Activated T-cell treated with anti-CD3 and anti-CD28 coated beads, Interleukin-2, amount 50 U/mL, for 72 hours (primary cell): ENCODE measurements at places on chromosomes 13 and 19.

GRCh38 chr13:106744516-106744915 is 176.6 kb upstream of the ARGLU1 start:
- no peaks in the 10 kb centered on the region for H3K27me3 ChIP-seq
- no peak overlapping the region for H3K27ac ChIP-seq
- H3K4me1 ChIP-seq, result no peaks in the 10 kb centered on the region
- H3K4me3 ChIP-seq, result no peak overlapping the region
- no peak for DNase-seq

- H3K4me1 ChIP-seq, result no peaks in the 10 kb centered on the region
- no peak for DNase-seq
- no peaks in the 10 kb centered on the region for H3K36me3 ChIP-seq
- no peaks in the 10 kb centered on the region for H3K27me3 ChIP-seq
- no peak overlapping the region for H3K27ac ChIP-seq
Observed at GRCh38 chr13:68851026-68851425, 1256.6 kb upstream of the ATXN8OS start.

- H3K4me1 ChIP-seq, result no peaks in the 10 kb centered on the region
- no peak for DNase-seq
- H3K27me3 ChIP-seq, result no peaks in the 10 kb centered on the region
- no peak overlapping the region for H3K27ac ChIP-seq
- no peak overlapping the region for H3K4me3 ChIP-seq
Observed at GRCh38 chr13:113064534-113065405, 40.8 kb upstream of the F7 start.

DNA sequence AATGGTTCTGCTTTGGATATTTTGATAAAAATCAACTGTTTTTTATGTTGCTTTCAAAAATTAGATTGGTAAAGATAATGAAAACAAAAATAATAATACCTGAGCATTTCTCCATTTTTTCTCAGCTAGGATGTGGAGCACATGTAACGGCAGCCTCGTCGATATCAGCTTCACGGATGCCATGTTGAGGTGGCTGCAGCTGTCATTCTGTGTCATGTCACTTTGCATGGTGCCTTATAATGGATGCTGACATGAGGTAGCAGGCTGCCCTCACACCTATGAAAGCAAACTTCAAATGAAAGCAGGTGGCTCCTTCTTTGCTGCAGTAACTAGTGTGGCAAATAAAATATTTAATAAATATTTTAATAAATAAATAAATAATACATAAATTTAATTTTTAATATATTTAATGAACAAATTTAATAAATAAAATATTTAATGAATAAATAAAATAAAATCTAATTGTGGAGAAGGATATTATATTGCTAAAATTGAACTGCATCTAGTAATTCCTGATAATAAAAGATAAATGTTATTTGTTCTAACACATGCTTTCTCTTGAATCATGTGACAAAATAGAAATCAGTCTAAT is 955.7 kb upstream of the SLC10A2 start:
- no peaks in the 10 kb centered on the region for H3K27me3 ChIP-seq
- DNase-seq, result no peak
- no peaks in the 10 kb centered on the region for H3K36me3 ChIP-seq
- no peak overlapping the region for H3K4me3 ChIP-seq
- H3K4me1 ChIP-seq, result no peaks in the 10 kb centered on the region

DNA sequence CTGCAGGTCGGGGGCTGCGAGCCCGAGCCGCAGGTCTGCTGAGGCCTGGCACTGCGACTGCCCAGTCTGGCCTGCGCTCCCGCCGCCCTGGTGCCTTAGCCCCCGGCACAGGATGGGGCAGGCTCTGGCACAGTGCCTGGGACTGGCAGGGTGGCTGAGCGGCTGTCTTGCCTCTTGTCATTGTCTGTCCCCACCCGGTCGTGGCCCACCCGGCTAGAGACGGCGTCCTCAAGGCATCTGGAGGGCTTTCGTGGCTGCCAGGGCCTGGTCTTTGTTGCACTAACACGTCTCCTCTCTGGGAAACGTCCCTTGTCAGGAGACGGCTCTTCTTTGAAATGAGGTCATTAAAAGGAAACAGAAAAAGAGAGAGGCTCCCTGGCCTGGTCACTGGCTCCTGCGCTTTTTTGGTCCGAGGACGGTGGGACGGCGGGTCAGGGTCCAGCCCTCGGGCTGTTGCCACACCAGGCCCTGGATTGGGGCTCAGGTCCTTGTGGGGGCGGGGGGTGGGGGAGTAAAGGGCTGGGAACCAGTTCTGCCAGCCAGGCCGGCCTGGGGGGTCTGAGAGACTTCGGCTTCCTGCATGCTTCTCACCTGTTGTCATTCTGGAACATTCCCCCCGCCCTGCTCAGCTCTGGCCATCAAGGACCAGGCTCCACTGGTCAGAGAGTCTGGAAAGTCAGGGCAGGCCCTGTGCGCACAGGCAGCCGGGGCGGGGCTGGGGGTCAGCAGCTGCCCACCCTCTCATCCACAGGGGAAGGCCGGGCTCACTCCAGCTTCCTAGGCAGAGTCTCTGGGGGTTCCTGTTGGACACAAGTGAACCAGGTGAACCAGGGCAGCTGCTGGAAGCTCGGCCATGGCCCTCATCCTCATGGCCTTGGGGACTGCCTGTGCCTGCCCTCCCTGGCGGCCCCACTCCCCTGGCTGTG is 6.2 kb upstream of the ZNF554 start:
- no peaks in the 10 kb centered on the region for H3K27me3 ChIP-seq
- peaks cover 6% of the 10 kb centered on the region for H3K4me1 ChIP-seq
- no peak for DNase-seq
- no peak overlapping the region for H3K27ac ChIP-seq
- H3K4me3 ChIP-seq, result no peak overlapping the region
- H3K36me3 ChIP-seq, result peaks cover 5% of the 10 kb centered on the region

DNA sequence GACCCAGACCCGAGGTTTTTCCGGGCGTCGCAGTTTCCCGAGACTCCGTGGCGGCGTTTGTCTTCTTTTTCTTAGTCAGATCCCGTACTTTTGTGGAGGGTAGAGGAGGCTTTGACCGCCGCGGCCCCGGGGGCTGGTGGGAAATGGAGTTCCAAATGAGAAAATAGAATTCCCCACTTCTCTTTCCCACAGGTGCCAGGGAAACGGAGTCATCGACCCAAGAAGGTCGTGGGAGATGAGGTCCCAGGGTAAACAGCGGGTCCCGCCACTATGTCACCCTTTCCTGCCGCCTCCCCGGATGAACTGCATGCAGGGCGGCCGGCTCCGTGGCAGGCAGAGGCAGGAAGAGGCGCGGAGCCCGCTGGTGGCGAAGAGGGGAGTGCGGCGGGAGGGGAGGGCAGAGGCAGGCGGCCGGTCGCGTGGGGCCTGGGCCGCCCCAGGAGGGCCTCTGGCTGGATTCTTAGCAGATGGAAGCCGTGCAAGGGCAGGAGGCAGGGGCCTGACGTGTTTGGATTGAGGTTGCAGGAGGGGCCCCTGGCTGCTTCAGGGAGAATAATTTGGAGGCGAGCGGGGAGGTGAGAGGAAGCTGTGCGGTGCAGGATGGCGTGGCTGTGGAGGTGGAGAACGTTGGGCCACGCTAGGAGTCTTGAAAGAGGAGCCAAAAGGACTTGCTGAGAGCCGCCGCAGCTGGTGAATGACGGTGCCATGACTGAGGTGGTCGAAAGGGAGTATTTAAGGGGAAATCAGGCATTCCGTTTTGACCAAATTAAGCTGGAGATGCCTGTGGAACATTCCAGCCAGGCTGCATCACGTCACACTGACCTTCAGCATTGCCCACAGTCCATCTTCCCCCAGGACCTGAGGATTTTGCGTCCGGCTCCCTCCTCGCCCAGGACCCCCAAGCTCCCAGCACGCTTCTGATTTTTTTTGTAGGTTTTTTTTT is 11.7 kb downstream of the CYTH2 start:
- peak; percentile 69 for DNase-seq
- H3K4me1 ChIP-seq, result peaks cover 18% of the 10 kb centered on the region
- H3K27me3 ChIP-seq, result no peaks in the 10 kb centered on the region
- no peaks in the 10 kb centered on the region for H3K36me3 ChIP-seq

GRCh38 chr13:21234526-21234925 is 58.1 kb downstream of the MRPL57 start:
- peaks cover 24% of the 10 kb centered on the region for H3K4me1 ChIP-seq
- H3K27me3 ChIP-seq, result no peaks in the 10 kb centered on the region
- H3K4me3 ChIP-seq, result no peak overlapping the region
- no peaks in the 10 kb centered on the region for H3K36me3 ChIP-seq
- H3K27ac ChIP-seq, result no peak overlapping the region

GRCh38 chr13:36332986-36333385 is 13.2 kb downstream of the SPART start:
- H3K36me3 ChIP-seq, result peaks cover 4% of the 10 kb centered on the region
- no peak overlapping the region for H3K4me3 ChIP-seq
- no peaks in the 10 kb centered on the region for H3K27me3 ChIP-seq
- DNase-seq, result no peak
- H3K27ac ChIP-seq, result no peak overlapping the region

- H3K4me3 ChIP-seq, result no peak overlapping the region
- no peaks in the 10 kb centered on the region for H3K27me3 ChIP-seq
- no peaks in the 10 kb centered on the region for H3K36me3 ChIP-seq
- peaks cover 26% of the 10 kb centered on the region for H3K4me1 ChIP-seq
- no peak for DNase-seq
Observed at GRCh38 chr19:18697680-18698079, 14.2 kb downstream of the CRTC1 start.

DNA sequence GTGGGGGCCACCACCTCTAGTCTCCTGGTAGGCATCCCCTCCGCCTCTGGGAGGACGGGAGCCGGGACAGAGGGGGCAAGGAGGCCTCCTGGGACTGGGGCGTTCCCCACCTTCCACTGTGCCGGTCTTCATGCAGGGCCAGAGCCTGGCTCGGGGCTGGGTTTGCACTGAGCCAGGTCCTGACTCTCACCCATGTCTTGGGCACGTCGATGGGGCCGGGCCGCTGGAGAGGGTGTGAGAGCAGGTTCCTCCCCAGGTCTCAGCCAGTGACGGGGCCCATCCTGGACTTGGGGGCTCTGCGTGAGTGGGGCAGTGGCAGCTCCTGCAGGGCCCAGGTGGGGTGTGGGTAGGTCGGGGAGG is 26.6 kb downstream of the ATP11A start:
- H3K4me1 ChIP-seq, result peaks cover 16% of the 10 kb centered on the region
- H3K27ac ChIP-seq, result no peak overlapping the region
- no peak for DNase-seq
- no peaks in the 10 kb centered on the region for H3K27me3 ChIP-seq
- H3K36me3 ChIP-seq, result no peaks in the 10 kb centered on the region

GRCh38 chr19:44685877-44686276 is 13.1 kb upstream of the CEACAM16 start:
- H3K4me1 ChIP-seq, result peaks cover 37% of the 10 kb centered on the region
- DNase-seq, result no peak
- no peak overlapping the region for H3K4me3 ChIP-seq
- H3K36me3 ChIP-seq, result no peaks in the 10 kb centered on the region
- no peak overlapping the region for H3K27ac ChIP-seq

GRCh38 chr13:59211606-59212005 is 952.1 kb downstream of the DIAPH3 start:
- no peaks in the 10 kb centered on the region for H3K4me1 ChIP-seq
- DNase-seq, result no peak
- H3K27ac ChIP-seq, result no peak overlapping the region
- no peaks in the 10 kb centered on the region for H3K27me3 ChIP-seq
- H3K4me3 ChIP-seq, result no peak overlapping the region
- H3K36me3 ChIP-seq, result no peaks in the 10 kb centered on the region

DNA sequence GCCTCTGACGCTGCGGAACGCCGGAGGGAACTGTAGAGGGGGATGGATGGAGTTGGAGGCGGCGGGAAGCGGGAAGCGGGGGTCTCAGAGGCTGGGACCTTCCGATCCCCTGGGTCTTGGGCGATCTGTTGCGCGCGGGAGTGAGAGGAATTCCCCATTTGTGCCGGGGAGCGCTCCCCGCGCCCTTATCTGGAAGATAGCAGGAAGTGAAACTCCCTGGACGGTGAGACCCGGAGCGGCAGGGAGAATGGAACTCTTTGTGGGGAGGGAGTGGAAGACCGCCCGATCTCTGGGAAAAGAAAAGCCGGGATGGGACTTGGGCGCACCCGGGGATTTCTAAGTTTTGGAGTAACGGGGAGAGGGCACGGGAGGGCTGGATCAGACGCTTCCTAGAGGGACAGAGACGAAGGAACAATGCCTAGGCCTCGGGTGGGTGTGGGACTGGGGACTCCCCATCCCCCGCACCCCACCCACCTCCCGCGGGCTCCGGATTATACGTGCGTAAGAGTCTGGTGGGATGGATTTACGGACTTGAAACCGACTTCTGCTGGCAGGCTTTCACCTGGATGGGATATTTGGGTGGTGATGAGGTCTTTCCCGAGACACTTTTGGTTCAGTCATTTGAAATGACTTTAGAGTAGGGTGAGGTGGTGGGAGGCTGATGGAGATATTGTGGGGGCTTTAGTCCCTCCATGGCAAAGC is 495 bp downstream of the LSR start:
- peaks cover 34% of the 10 kb centered on the region for H3K4me1 ChIP-seq
- peaks cover 24% of the 10 kb centered on the region for H3K27me3 ChIP-seq
- peak overlapping the region; percentile 90 for H3K4me3 ChIP-seq
- peaks cover 5% of the 10 kb centered on the region for H3K36me3 ChIP-seq
- no peak for DNase-seq

- DNase-seq, result no peak
- no peak overlapping the region for H3K4me3 ChIP-seq
- no peaks in the 10 kb centered on the region for H3K4me1 ChIP-seq
- no peaks in the 10 kb centered on the region for H3K27me3 ChIP-seq
- H3K36me3 ChIP-seq, result no peaks in the 10 kb centered on the region
- H3K27ac ChIP-seq, result no peak overlapping the region
Observed at GRCh38 chr13:79723519-79724024, 242.6 kb downstream of the NDFIP2 start.

GRCh38 chr13:94328381-94329041 is 151.0 kb downstream of the DCT start:
- no peaks in the 10 kb centered on the region for H3K36me3 ChIP-seq
- H3K4me3 ChIP-seq, result peak overlapping the region; percentile 36
- no peak for DNase-seq
- peak overlapping the region; percentile 59 for H3K27ac ChIP-seq

DNA sequence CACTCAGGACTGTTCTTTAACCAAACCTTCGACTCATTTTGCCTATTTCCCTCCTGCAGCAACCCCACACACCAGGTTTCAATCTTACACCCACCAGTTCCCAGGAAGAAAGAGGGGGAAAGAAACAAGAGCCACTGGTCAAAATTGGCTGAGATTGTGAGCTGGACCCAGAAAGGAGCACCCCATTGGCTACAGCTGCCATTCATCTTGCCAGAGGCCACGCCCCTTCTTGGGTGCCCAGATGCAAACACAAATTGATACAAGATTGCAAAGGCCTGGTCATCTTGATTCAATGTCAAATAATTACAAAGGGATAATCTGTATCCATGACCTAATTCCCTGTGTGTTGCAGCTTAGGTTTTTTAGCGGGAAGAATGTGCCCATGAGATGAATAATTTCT is 258.4 kb downstream of the LIG4 start:
- H3K4me3 ChIP-seq, result no peak overlapping the region
- no peak for DNase-seq
- H3K27ac ChIP-seq, result no peak overlapping the region
- H3K36me3 ChIP-seq, result no peaks in the 10 kb centered on the region
- no peaks in the 10 kb centered on the region for H3K4me1 ChIP-seq
- H3K27me3 ChIP-seq, result no peaks in the 10 kb centered on the region
